ENCODE measurements at places on chromosomes 4 and X. TPM values are rescaled to one million over a fixed set of nuclear protein-coding genes. Genes with fewer than 3 reads are reported as not detected.

HOPX gene
- 2.6 TPM for total RNA-seq

RAB41 gene
- not detected for total RNA-seq

- no peak for DNase-seq
Observed at GRCh38 chrX:131279617-131280016, 9.5 kb downstream of the IGSF1 start.

GRCh38 chr4:182918791-182919302 is 1.7 kb upstream of the DCTD start:
- no peak for DNase-seq

OTUD6A gene
- not detected for total RNA-seq

- DNase-seq, result no peak
Observed at GRCh38 chr4:164536814-164537213, 217.1 kb upstream of the SMIM31 start.

GRCh38 chrX:13750812-13751211 is 16.3 kb downstream of the OFD1 start:
- DNase-seq, result no peak

- DNase-seq, result peak; percentile 32
Observed at GRCh38 chr4:123659730-123660129, 263.1 kb downstream of the SPRY1 start.

- DNase-seq, result no peak
Observed at GRCh38 chrX:78687586-78687985, 28.5 kb upstream of the RTL3 start.

UGT2B17 gene
- not detected for total RNA-seq

- DNase-seq, result no peak
Observed at GRCh38 chr4:7388627-7389026, 46.1 kb downstream of the PSAPL1 start.

- DNase-seq, result no peak
Observed at GRCh38 chr4:105645440-105645839, 63.0 kb downstream of the INTS12 start.

PLK4 gene
- 25.7 TPM for total RNA-seq

GABRG1 gene
- total RNA-seq, result not detected

Measured in dermis blood vessel endothelial cell (primary cell).